Fibroblast of lung (primary cell): ENCODE measurements at places on chromosomes 2 and 18. TPM values are rescaled to one million over a fixed set of nuclear protein-coding genes. Genes with fewer than 3 reads are reported as not detected.

- no peak for DNase-seq
These were observed 6.4 kb upstream of the CTLA4 start for GRCh38 chr2:203861197-203861596.

- no peak for DNase-seq
These were observed 68.4 kb upstream of the ALPP start for GRCh38 chr2:232310121-232310520.

UGT1A6 gene
- polyA plus RNA-seq: not detected in 2 replicates

- peak; percentile 23 for DNase-seq
These were observed 201.0 kb downstream of the MBD2 start for GRCh38 chr18:54023471-54023870.

KCNG2 gene
- polyA plus RNA-seq: 0.42 and 0.53 TPM in 2 replicates

GRCh38 chr2:162566666-162567065, 222.7 kb downstream of the GCA start:
- no peak for DNase-seq

ARMC9 gene
- polyA plus RNA-seq: 68.4 and 114 TPM in 2 replicates

GRCh38 chr2:98165516-98166071, 78.6 kb downstream of the VWA3B start:
- DNase-seq: no peak

EFHD1 gene
- 0.09 and 0.83 TPM in 2 replicates for polyA plus RNA-seq

DNA sequence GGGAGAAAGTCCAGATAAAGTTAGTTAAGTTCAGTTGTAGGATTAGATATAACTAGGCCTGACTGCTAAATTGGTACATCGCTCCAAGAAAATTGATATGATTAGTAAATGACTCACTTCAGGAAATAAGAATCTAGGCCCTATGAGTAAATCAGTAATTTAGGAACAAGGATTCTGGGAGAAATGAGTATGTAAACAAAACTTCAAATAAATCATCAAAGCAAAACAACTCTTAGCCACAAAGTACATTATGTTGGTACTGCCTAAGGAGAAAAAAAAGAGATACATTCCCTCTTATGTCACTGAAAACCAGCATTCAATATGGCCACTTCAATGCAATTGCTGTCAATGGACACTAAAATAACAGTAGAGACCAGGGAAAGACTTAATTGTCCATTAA, 529.1 kb downstream of the ZNF804A start:
- DNase-seq: peak; percentile 84

DNA sequence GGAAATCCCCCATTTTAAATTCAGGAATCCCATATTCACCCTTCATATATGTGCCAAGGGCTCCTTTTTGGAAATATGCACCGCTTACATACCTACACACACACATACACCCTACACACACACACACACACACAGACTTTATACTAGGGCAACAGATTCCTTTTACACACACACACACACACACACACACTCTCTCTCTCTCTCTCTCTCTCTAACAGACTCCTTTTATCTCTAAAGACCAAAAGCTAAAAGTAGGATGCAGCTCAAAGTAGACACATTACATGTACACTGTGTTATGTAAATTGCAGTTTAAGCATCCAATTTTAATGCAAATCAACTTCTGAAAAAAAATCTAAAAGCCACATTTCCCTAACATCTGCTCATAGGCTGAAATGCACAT, 130.9 kb upstream of the CAPN13 start:
- DNase-seq: no peak

HK2 gene
- 15.7 and 18.3 TPM in 2 replicates for polyA plus RNA-seq

PSTPIP2 gene
- polyA plus RNA-seq: 18.4 and 18.7 TPM in 2 replicates

- no peak for DNase-seq
These were observed 28.0 kb downstream of the KIAA2012 start for GRCh38 chr2:202101026-202101579.

GRCh38 chr2:223185638-223186037, 133.6 kb downstream of the KCNE4 start:
- DNase-seq: no peak

DNA sequence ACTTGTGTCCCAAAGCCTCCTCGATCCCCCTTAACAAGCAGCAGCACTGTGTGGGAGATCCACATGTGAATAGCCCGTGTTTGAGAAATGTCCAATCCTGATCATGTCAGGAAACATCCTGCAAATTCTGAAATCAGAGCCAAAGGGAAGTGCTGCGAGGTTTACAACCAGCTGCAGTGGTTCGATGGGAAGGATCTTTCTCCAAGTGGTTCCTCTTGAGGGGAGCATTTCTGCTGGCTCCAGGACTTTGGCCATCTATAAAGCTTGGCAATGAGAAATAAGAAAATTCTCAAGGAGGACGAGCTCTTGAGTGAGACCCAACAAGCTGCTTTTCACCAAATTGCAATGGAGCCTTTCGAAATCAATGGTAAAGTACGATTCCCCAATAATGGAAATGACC, at the start of gene MARCO:
MARCO (plus strand) TSS at position 164 of the 400 bp plus-strand sequence; CDS start at position 271, 107 bp downstream.
- no peak for DNase-seq

C2orf72 gene
- polyA plus RNA-seq: 0.09 and 1.9 TPM in 2 replicates

GRCh38 chr18:24002479-24002878, 12.1 kb upstream of the TTC39C start:
- DNase-seq: no peak

GRCh38 chr2:48270209-48270608, 259.7 kb upstream of the STON1 start:
- no peak for DNase-seq

DNA sequence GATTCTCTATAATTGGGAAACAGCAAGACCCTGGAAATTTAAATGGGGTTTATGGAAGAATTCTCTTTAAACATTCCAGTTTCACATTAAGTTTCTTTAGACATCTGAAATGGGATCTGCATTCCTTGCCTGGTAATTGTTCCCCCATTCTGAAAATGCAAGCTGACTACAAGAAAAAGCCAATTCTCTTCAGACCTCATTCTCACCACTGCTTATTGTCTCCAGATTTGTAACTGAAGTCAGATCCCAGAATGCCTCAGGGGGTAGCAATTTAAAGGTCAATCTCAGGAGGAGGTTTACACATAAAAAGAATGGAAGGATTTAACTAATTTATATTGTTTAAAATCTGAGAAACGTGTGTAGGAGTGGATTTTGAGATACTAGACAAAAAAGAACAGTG, 41.2 kb downstream of the COL3A1 start:
- DNase-seq: no peak

DNA sequence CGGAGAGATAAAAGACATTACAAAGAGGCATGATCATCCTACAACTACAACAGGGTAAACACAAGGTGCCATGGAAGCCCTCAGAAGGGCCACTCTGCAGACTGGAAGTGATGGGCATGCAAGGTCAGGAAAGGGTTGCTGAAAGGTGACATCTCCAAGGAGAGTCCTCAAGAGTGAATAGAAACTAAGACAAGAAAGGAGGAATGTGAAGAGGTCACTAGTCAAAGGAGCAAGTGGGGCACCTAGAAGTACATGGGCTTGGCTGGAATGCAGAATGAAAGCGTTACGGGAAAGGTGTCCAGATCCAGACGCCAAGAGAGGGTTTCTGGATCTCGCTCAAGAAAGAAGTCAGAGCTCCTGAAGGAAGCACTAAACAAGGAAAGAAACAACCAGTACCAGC, 314.3 kb downstream of the NBAS start:
- no peak for DNase-seq

DNA sequence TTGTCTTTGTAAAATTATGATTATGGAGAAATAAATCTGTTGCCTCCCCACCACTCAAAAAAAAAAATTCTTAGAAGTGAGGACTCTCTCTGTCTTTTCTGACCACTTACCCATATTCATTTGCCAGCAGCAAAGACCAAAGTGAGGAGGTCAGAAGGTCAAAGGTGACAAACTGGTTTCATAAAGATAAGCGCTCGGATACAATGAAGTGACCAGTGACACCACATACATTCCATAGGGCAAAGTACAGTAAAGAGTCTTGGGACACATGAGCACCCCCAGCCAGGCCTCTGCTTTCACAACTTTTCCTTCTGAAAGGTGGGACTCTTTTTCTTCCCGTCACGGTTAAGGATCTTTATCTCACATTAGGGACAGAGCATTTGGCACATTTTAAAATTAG, 75.9 kb upstream of the TCF4 start:
- no peak for DNase-seq

DNA sequence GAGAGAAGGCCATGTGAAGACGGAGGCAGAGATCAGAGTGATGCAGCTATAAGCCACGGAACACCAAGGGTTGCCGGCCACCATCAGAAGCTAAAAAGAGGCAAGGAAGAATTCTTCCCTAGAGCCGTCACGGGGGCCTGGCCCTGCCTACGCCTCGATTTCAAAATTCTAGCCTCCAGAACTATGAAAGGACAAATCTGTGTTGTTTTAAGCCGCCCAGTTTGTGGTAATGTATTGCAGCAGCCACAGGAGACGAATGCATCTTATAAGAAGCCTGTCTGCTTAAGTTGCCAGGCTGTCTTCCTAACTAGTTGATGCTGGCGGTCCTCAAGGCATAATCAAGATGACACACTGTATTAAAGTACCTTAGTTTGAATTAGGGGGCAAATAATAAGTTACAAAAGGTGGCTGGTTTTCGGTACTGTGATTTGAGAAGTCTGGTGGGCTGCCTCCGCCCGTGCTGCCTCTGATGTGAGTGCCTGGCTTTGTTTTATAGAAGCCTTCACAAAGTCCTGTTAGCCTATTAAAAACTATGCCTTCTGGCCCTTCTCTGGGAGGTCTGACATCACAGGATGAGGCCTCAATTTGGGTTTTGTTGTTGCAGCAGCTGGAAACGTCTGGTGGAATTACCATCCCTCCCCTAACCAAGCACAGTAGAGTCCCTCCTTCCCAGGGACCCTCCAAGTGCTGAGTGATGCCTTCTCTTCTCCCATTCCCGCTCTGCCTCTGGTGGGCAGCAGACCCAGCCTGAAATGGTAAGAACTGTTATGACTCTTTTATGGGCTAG, 53.6 kb downstream of the SRD5A2 start:
- DNase-seq: no peak

GRCh38 chr18:31490387-31490786, 7.6 kb upstream of the DSG2 start:
- DNase-seq: no peak

DNA sequence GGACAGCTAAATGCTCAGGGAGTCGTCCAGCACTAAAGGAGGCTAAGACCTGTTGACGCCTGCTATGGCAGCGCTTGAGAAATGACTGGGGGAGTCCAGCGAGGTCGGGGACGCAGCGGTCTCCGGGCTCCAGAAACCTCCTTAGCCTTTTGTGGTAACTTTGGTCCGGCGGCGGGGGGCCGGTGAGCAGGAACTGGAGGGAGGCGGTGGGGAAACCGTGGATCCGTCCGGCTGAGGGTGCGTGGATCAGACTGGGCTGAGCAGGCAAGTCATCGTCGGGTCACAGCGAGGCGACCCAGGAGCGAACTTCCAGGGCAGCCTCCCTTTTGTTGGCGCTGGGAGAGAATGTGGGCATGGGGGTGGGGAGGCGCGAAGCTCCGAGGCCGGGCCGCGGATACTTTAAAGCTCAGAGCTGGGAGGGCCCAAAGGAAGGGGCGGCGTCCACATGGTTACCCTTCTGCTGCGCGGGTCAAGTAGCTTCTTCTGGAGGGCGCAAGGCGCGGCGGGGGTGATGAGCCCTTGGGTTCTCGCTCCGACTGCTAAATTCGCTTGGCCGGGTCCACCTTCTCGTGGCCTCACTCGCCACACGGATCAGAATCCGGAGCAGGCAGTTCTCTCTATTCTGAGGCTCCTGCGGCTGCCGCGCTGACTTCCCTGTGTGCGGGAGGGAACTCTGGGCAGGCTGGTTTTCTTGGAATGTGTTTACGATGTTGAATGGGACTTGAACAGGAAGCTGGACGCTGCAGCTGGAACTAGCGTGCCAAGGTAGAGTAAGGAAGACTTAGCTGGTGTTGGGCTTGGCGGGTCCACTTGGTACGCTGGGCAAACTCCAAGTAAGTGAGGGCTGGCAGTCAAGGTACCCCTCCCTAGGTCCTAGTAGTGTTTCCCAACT, 920 bp downstream of the GULP1 start:
- peak; percentile 88 for DNase-seq

DNA sequence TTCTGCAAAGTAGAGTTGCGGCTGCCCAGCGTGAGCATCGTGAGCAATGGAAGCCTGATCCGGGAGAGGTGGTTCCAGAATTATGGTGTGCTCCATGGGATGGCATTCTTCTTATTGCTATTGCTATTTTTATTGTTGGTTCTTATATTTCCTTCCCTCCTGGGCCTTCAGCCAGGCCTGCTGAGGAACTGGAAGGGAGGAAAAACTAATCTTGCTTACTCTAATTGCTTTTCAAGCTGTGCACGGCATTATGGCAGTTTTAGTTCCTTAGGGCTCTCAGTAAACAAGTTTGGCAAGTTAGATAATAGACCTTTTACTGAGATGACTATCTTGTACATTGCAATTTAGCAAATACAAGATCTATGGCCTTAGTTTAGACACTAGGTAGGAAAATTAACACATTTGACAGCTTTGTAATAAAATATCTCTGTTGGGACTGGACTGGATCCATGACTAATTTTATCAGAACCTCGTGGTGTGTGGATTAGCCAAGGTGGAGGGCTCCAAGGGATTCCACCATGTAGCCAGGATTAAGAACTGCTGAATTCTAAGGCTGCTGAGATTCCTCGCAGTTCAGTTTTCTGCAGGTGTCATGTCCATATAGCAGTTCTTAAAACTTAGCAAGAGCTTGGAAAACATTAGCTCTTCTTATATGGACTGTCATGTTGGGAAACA, 6.0 kb downstream of the RSAD2 start:
- DNase-seq: no peak

GRCh38 chr2:130327703-130328527, 14.8 kb upstream of the IMP4 start:
- peak; percentile 84 for DNase-seq

TUBB8B gene
- polyA plus RNA-seq: 0.11 TPM in 1 of 2 replicates, not detected in the other

ATP6V1C2 gene
- polyA plus RNA-seq: 0.03 TPM in 1 of 2 replicates, not detected in the other

ADAM23 gene
- 2.7 and 9.5 TPM in 2 replicates for polyA plus RNA-seq

NFATC1 gene
- polyA plus RNA-seq: 0.92 and 2.0 TPM in 2 replicates

DNA sequence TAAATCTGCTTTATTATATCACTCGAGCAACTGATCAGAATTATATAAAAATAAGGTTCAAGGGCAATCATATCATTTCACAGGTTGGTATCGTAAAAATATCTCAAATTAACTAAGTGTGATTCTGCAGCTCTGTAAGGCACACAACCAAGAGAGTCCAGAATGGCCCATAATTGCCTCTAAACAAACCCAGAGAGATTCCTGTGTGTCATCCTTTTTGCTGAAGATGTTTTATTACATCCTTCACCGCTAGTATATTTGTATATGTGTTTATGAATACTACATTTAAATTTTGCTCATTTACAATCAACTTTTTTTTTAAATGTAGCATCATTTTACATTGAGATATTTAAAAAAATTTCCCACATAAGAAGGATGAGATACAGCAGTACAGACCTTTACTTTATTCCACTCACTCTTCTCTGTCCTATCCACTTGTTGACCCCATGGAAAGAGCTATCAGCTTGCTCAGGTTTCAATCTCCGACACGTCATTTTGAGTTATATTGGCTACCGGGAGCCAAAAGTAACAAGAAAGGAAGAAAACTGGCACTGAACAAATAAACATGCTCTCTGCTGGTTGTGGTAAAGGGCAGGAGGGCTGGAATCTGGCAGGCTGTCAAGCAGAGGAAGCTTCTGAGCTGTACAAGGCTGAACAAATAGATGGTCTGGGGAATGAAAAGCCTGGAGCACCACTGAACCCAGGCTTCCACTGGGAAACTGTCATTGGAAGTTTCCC, 23.1 kb downstream of the PLA2R1 start:
- peak; percentile 81 for DNase-seq

GRCh38 chr2:98683728-98684127, 47.2 kb downstream of the MGAT4A start:
- DNase-seq: no peak
